ENCODE measurements at places on chromosomes 6 and 20.

GRCh38 chr6:15608396-15608795 is 54.4 kb downstream of the DTNBP1 start:
- DNase-seq: no peak

- no peak for DNase-seq
Measured at GRCh38 chr20:63248835-63249591, 5.2 kb downstream of the NKAIN4 start.

DNA sequence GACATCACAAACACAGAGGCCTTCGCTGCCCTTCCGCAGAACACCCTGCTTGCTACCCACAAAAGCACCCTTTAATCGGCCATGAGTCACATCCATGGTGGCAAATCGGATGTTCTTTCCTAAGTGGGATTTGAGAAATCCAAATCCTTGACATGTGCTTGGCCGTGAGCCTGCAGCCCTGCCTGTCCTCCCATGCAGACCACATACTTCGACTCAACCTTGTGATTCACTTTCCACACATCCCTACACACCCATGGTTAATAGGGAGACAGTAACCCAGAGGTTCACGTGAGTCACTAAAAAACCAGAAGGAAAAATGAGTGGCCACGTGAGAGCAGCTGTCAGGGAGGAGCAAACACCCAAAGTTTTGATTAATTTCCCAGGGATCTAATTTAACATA is 19.4 kb downstream of the RAMACL start:
- DNase-seq: no peak

GRCh38 chr20:3980260-3981131 is 34.9 kb downstream of the RNF24 start:
- peak; percentile 11 for DNase-seq

DNA sequence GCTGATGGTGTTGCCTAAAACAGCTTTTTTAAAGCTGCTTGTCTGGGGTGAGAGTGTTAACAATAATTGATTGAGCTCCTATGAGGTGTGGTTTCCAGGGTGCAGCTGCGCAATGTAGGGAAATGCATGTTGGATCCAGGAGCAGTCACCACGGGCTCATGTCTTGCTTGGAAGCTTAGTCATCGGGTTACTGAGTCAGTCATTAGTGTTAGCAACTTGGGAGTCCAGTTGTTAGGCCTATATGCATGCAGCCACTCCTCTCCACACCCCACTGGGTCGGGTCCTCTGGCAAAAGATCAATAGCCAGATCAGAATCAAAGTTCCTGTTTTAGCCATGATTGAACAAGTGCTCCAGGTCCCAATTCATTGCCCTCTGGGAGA is 271.7 kb upstream of the CHD6 start:
- DNase-seq: no peak

DNA sequence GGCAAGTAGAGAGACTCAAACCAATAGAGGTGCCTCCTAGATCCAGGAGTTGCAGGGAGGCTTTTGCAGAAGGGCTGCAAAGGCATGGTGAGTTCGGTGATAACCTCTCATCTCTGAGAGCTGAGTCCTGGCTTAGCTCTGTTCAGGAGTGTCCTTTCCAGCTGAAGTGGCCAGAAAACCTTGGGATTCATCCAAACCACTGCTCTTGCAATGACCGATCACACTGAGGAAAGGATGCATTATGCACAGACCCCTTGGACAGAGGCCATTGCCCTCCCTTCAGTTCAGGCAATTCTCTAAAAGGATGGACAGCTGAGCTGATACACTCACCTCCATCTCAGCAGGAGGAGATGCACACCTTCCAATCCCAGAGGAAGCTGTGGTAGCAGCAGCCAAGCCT is 158.8 kb upstream of the ENPP5 start:
- no peak for DNase-seq

DNA sequence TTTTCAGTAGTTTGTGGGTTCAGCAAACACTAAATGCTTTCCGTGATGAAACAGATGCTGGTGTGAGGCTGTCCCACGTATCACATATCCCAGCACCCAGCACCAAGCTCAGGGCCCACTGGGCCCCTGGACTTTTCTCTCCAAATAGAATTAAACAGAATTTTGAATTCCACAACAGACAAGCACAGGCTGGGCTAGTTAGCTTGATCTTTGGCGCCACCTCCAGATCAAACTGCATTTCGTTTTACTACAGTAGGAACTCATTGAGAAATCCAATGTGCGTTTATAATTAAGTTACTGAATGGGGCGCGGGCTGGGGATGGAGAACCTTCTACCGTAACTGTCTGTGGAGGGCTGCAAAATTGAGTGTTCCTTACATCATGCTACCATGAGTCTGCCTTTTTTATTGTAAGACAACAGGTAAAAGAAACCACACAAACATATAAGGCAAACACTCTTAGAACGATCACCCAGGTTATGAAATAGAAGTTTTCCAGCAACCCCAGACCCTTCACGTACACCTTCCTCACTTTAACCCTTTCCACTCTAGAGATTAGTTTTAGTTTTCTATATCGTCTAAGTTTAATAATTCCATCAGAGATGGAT is 107.8 kb downstream of the ZFP64 start:
- DNase-seq: peak; percentile 81

DNA sequence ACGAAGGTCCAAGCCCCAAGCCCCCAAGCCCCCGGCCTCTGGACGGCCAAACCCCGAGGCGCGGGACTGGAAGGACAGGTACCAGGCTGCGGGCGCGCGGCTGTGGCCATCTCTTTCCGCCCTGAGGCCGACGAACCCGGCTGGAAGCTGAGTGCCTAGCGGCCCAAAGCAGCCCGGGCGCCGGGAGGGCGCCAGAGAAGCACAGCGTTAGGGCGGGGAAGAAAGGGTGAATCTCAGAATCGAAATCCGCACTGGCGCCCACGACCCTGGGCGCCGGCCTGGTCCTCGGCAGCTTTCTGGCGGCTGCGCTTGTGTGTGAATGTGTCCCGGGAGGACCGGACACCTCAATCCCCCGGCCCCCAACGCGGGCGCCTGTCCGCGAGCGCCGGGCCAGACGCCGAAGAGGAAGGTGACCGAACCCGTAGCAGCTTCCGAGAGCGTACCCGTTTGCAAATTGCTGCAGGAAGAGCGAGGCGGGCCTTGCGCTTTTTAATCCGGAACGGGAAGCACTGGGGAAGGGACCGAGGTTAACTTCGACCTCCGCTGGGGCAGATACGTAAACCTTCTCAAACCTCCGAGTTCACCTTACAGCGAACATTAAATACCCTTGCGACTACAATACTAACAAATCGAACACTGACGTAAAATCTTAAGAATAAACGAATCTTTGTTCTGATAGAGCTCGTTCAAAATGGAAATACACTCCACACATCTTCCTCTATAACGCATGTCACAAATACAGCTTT is 2.9 kb downstream of the NRN1 start:
- peak; percentile 89 for DNase-seq

GRCh38 chr20:43014206-43014605 is 175.5 kb downstream of the PTPRT start:
- no peak for DNase-seq

DNA sequence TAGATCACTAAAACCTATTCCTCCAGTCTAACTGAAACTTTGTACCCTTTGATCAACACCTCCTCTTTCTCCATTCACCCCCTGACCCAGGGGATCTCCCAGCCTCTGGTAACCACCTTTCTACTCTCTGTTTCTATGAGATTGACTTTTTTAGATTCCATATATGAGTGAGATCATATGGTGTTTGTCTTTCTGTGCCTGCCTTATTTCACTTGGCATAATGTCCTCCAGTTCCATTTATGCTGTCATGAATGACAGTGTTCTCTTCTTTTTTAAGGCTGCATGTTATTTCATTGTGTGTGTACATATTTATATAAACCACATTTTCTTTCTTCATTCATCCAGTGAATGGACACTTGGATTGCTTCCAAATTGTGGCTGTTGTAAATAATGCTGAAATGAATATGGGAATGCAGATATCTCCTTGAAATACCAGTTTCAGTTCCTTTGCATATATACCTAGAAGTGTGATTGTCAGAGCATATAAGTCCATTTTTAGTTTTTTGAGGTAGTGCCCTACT is 57.7 kb downstream of the DHX35 start:
- DNase-seq: no peak

- DNase-seq: no peak
Measured at GRCh38 chr6:30615958-30616810, 859 bp downstream of the PPP1R10 start.

- no peak for DNase-seq
Measured at GRCh38 chr6:84882768-84883766, 118.7 kb upstream of the TBX18 start.

- DNase-seq: peak; percentile 54
Measured at GRCh38 chr6:105424175-105424783, 21.4 kb upstream of the PREP start.

DNA sequence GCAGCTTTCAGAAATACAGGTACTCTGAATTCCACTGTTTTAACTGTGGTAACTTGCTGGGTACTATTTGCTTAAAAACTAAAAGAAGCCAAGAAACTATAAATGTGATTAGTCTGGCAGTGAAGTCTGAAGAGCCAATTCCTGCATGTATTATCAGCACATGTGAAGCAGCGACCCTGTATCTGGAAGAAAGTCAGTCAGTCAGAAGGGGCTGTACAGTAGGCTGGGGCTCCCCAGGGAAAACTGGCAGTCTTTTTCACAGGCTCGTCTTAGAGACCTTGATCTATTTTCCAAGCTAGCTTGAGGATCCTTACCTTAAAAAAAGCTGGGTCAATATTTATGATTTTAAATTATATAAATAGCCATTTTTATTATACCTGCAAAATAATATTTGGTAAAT is 104.9 kb downstream of the PDSS2 start:
- DNase-seq: no peak

GRCh38 chr6:168390749-168391420 is 50.1 kb upstream of the SMOC2 start:
- DNase-seq: peak; percentile 47

GRCh38 chr20:17898548-17898994 is 70.0 kb downstream of the SNX5 start:
- DNase-seq: peak; percentile 74

DNA sequence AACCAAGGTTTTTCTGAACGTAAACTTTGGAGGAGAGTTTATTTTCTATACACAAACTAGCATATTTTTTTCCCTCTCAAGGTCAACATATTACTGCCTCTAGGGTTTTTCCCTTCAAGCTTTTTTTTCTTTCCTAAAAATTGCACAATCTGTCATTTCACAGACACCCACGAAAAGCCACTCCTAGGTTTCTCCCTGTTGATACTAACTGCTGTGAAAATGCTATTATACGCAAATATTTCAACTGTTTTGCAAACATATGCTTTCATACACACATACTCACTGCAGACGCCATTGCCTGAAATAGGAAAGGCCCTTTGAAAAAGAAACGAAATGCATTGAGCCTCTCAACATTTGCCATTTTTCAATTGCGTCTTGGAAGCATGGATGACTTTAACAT is 333.0 kb downstream of the CD83 start:
- no peak for DNase-seq

- no peak for DNase-seq
Measured at GRCh38 chr6:164035900-164036485, 621.5 kb downstream of the QKI start.

DNA sequence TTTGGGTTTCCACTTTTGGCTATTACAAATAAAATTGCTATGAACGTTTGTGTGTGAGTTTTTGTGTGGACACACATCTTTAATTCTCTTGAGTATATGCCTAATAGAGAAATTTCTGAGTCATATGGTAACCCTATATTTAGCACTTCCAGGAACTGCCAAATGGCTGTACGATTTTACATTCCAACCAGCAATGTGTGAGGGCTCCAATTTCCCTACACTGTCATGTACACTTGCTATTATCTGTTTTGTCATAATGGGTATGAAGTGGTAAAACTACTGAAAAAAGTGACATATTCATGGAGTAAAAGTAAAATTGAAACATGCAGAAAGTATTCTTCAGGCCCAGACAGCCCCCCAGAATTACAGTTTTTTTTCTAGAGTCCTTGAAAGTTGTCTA is 59.6 kb upstream of the ESR1 start:
- DNase-seq: no peak

DNA sequence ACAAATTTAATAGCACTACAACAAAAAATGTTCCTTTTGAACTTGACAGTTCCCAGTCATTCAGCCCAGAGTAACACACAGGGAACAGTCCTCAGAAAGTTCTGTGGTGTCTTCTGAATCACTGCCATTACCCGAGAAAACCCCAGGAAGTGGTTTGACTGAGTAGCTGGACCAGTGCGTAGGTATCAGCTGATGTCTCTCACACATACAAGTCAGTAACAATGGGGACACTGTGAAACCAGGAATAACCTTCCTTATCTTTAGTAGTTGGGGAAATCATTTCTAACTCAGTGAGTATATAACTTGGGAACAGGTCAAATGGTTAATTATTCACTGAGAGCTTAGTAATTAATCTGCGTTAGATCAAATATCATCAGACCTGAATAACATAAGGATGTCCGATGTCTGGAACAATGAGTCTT is 73.1 kb downstream of the HIVEP2 start:
- DNase-seq: no peak

- DNase-seq: peak; percentile 55
Measured at GRCh38 chr20:15236812-15237211, 899.4 kb upstream of the FLRT3 start.

GRCh38 chr6:73873081-73873480 is 177.1 kb downstream of the CD109 start:
- no peak for DNase-seq

DNA sequence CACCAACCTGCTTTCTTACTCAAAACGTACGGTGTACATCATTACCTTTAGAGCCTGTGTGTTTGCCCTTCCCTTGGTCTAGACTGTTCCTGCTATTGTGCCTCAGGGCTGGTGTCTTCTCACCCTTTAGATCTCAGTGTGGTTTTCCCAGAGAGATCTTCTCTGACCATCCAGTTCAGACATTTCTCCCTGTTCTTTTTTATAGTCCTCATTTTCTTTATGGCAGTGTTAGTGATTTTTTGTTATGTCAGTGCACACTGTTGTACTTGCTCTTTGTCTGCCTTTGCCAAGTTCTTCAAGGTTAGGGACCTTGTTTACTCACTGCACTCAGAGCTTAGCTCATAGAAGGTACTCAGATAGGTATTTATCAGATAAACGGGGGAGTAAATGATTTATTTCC is 82.8 kb downstream of the ATRN start:
- DNase-seq: no peak

GRCh38 chr6:127100510-127101140 is 17.8 kb upstream of the RSPO3 start:
- DNase-seq: no peak

GRCh38 chr6:87118054-87118453 is 23.1 kb upstream of the CGA start:
- DNase-seq: no peak

- no peak for DNase-seq
Measured at GRCh38 chr6:150491811-150492172, 107.9 kb upstream of the PLEKHG1 start.

GRCh38 chr20:44728801-44729443 is 13.8 kb downstream of the CCN5 start:
- DNase-seq: peak; percentile 86

GRCh38 chr6:21616005-21616404 is 22.5 kb downstream of the SOX4 start:
- peak; percentile 5 for DNase-seq

All from H7 (cell line).